ENCODE measurements at places on chromosomes 6 and 20. TPM values are rescaled to one million over a fixed set of nuclear protein-coding genes. Genes with fewer than 3 reads are reported as not detected.

GRCh38 chr6:89346433-89346832 is 6.1 kb downstream of the UBE2J1 start:
- DNase-seq, result no peak

GRCh38 chr20:55677011-55677410 is 328.3 kb downstream of the CBLN4 start:
- DNase-seq, result no peak

DNA sequence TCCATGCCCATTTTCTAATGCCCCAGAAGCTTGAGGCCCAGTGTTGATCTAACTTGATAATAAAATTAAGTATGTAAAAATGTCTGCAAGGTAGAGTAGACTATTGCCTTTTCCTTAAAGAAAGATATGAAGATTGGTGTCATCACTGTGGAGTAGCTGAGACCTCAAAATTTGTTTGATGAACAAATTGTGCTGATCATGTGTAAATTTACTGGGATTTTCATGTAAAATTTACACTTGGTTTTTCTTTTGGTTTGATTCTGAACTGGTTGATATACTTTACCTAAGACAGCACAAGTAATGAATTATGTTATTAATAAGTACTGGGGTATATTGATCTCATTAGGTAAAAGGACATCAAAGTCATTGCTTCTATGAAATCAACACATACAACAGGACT is 207.3 kb downstream of the COL19A1 start:
- no peak for DNase-seq

DNA sequence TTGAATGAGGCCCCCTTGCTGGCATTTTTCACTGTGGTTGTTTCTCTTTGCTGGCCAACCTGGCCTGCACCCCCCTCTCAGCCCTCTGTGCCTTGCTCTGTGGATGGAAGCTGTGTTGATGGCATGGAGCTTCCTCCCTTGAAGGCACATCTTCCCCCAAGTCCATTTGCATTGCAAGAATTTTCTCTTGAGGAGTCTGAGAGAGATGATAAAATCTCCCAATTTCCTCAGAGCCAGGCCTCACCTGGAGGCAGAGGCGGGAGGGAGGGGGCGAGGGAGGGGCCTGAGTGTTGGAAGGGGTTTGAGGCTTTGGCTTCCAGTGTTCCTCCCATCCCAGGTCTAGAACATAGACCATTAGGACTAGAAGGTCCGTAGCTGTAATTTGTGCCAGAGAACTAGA is 175.1 kb downstream of the SCP2D1 start:
- DNase-seq, result no peak

DNA sequence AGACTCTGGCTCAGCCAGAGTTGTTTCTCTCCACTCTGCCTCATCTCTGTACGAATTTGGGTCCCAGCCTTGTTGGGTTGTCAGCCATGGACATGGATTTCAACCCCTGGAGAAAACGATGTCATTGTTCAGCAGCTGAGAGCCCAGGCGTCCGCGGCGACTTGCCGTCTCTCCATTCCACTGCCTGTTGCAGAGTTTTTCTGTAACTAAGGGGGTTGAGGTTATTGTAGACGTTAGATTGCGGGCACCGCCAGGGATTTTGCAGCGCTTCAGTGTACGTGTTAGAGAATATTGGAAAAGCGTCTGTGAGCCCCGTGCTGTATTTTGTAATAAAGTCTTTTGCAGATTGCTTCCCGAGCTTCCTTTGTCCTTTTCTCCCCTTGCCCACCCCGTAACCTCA is 13.1 kb upstream of the RBM38 start:
- no peak for DNase-seq

- DNase-seq, result peak; percentile 30
Observed at GRCh38 chr6:53361549-53362031, 12.8 kb upstream of the ELOVL5 start.

GRCh38 chr6:43843669-43844171 is 73.7 kb downstream of the VEGFA start:
- DNase-seq, result no peak

GRCh38 chr6:119065382-119065781 is 13.1 kb downstream of the FAM184A start:
- no peak for DNase-seq

DNA sequence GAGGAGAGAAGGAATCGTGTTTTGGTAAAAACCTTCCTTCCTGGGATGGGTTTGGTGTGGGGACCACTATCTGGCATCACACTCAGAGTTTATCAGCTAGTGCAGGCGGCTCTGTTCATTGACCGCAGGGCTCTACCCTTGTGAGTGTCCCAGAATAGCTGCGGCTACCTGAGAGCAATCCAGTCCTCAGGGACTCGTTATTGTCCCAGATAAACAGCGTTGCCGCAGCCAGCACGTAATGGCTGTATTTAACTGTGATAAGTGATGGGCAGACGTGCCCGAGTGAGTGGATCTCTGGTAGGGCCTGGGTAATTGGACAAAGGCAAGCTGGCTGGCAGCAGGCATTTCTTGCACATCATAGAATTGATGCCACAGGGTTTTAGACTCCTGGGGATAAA is 163.3 kb downstream of the SOBP start:
- no peak for DNase-seq

DNA sequence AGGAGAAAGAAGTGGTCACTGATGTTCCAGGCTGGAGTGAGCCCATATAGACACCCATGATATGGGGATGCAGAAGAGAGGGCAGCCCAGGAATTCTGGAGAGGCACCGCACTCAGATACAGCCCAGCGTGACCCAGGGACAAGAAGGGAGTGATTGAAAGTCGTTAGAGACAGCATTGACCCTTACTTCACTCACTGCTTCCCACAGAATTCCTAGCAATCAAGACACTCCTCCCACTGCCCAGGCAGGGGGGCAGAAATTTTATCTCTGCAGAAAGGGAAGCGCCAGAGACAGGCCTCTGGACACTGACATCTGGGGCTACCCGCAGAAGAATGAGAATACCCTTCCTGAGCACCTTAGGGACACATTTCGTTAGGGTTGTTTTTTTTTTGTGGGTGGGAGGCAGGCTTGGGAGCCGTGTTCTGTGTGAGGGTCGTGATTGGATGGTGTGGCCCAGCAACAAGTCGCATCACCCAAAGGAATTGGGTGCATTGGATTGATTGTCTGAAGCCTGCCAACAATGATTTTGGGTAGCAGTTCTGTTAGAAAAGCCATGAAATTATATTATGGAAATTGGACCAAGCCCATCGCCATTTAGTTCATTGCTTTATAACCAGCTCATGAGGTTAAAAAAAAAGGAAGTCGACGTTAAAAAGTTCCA is 45.9 kb upstream of the MAP3K4 start:
- no peak for DNase-seq

Gene BIRC7
- total RNA-seq, result not detected

Gene ARMH2
- not detected for total RNA-seq

Gene ULBP2
- total RNA-seq, result 7.2 TPM
